CD4-positive, alpha-beta memory T cell (primary cell): ENCODE measurements at places on chromosomes 6 and 20. TPM values are rescaled to one million over a fixed set of nuclear protein-coding genes. Genes with fewer than 3 reads are reported as not detected.

SIRPD gene
- polyA plus RNA-seq: not detected

DEFB125 gene
- polyA plus RNA-seq: not detected

GRCh38 chr6:113050010-113050858 lies 703.1 kb downstream of the RFPL4B start:
- H3K27me3 ChIP-seq: no peaks in the 10 kb centered on the region
- no peaks in the 10 kb centered on the region for H3K4me1 ChIP-seq
- no peak overlapping the region for H3K27ac ChIP-seq
- no peak overlapping the region for H3K4me3 ChIP-seq
- no peak for DNase-seq

- no peak overlapping the region for H3K4me3 ChIP-seq
- no peaks in the 10 kb centered on the region for H3K27me3 ChIP-seq
- peaks cover 31% of the 10 kb centered on the region for H3K4me1 ChIP-seq
- no peaks in the 10 kb centered on the region for H3K36me3 ChIP-seq
- no peak for DNase-seq
Observed at GRCh38 chr6:152312434-152312833, 324.7 kb downstream of the SYNE1 start.

ABHD16B gene
- polyA plus RNA-seq: not detected
